NCI-H2171 (cell line): ENCODE measurements at places on chromosomes 7 and 10.

DNA sequence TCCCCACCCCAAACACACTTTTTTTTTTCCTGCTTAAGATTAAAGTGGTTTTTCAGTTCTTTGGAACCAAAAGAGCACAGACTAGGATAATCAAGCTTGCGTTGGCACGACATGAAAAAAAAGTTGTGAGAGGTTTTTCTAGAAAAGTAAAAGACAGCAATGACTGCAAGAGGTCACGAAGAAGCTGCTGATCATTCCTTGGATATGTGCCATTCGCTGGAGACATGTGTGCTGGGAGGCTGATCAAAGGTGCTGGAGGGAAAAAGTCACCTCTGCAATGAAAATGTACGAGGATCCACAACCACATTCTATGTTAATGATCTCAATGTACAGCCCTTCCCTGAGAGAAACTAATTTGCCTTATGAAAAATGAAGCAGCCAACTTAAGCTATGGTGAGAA lies 5.4 kb downstream of the AKR1B1 start:
- DNase-seq = no peak

DNA sequence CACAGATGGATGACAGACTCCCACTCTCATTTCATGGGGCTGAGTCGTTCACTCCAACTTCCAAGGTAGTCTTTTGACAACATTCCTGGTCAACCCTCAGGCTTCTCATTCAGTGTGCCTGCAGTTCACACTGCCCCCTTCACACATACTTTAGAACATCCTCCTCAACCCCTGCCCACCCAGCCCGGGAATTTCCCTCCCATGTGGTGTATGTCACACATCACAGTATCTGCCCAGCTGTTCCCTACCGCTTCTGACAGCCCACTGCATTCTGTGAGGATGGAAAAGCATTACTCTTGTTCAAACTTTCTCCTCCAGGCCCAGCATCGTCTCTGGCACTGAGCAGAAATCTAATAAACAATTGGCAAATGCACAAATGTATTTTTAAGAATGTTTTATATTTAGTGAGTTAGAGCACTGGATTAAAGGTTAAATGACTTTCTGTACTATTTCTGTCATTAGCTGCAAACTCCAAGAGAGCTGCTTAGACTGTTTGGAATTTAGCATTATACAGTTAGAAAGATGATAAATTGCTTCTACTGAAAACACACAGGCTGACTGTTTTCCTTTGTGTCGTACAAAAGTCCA lies 110.4 kb downstream of the SFMBT2 start:
- no peak for DNase-seq

GRCh38 chr10:119976421-119976820 lies 83.9 kb downstream of the SEC23IP start:
- no peak for DNase-seq

- peak; percentile 33 for DNase-seq
These were observed 290.7 kb downstream of the CCDC3 start for GRCh38 chr10:12710594-12711349.

GRCh38 chr10:109956454-109957091 lies 33.3 kb upstream of the XPNPEP1 start:
- DNase-seq = no peak
